Lower lobe of right lung (tissue), 2 donors: ENCODE measurements at places on chromosomes 6 and 20. TPM values are rescaled to one million over a fixed set of nuclear protein-coding genes. Genes with fewer than 3 reads are reported as not detected.

GRCh38 chr6:34227761-34228421 lies 8.8 kb upstream of the HMGA1 start:
- no peak for DNase-seq

DNA sequence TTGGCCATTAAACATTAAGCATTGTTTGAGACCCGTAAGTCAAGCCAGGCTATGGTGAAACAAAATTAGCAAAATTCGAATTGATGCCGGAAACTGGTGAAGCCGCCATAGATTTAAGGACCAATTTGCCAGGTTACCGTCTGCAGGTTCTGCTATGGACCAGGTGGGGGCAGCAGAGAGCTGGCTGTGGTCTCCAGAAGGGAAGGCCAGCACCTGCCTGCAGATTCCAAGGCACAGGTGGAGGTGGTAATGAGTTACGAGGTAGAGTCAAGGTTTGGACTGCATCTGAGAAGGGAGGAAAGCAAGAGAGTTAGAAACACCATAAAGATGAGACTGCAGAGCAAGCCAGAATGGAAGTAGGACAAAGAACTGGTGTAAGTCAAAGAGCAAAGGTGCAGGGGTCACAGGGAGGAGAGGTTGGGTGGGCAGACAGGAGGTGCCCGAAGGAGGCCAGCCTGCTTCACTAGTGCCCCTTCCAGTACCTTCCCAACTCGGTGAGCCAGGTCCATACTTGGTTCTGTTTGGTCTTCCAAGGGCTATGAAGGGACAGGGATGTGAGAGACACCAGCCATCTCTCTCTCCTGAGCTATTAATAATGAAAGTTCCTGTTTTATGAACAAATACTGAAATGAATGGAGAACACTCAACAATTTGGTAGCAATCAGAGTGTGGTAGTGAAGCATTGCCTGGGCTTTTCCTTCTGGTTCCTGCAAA lies 131.6 kb upstream of the ESR1 start:
- DNase-seq, result peak; percentile 62

GRCh38 chr6:106097411-106098231 lies 11.5 kb downstream of the PRDM1 start:
- no peak for DNase-seq

GRCh38 chr6:150312395-150312794 lies 56.4 kb upstream of the IYD start:
- DNase-seq, result no peak

DNA sequence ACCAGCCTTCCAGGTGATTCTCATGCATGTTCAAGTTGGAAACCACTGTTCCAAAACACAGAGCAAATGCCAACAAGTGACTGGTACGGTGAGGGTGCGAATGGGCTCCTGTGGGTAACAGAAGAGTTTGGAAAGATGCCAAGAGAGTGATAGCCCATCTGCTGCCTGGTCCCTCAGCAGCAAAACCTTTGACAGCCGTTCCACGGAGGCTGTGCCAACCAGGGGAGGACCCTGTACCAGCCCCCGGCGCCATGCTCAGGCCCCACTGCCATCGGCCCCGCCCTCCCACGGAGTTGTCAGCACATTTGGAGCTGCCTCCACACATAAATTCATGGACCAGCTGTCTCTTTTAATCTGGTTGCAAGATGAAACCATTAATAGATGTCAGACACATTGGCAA lies 4.4 kb upstream of the PTPRT start:
- no peak for DNase-seq

- DNase-seq, result no peak
These were observed 26.9 kb downstream of the ARMC2 start for GRCh38 chr6:108875161-108875555.

GRCh38 chr6:27188061-27188884 lies 59.2 kb upstream of the PRSS16 start:
- DNase-seq, result peak; percentile 59

- no peak for DNase-seq
These were observed 150.5 kb downstream of the SLC16A10 start for GRCh38 chr6:111237852-111238251.

GRCh38 chr20:11056414-11056813 lies 382.6 kb upstream of the JAG1 start:
- no peak for DNase-seq

DNA sequence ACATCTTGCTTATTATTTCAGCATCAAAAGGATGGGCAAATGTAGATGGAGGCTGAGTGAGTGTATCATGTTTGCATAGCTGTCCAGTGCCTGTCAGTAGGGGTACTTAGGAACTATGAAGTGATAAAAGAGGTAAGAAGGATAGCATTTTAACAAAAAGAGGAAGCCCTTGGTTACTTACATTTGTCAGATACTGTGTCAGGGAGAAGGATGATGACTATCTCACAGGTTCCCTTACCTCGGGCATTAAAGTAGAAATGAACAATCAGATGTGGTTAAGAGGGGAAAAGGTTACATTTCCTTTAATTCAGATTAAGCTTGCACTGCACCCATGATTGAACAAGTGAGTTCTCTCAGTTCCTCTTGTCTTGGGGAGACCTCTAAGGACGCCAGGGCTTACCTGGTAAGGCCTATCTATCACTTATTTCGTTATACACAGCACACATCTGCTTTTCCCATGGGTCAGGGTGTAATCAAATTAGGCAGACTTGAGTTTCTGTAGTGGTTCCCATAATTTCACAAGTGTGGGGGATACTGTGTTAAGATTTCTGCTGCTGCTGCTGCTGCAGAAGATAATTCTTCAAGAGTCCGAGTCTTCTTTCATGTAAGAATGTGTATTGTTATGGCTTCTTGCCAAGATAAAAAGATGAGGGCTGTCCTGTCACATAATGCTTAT lies 4.5 kb downstream of the FOXO3 start:
- no peak for DNase-seq

DNA sequence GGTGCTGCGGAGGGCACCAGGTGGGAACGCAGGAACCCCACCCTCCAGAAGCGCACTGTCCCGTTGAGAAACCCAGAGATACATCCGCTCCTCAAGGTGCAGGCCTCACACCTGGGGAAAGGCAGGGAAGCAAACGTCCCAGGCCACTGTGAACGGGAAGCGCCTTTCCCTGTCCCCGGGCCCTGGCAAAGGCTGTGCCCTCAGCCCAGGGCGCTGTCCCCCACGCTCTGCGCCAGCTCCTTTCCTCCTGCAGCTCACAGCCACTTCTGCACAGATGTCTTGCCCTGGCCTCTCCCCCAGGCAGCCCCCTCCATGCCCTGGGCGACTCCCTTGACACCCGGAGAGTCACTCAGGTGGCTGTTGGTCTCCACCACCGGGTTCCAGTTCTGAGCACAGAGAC lies 203.8 kb downstream of the TAF4 start:
- DNase-seq, result no peak

GRCh38 chr20:16666272-16666671 lies 63.6 kb upstream of the SNRPB2 start:
- DNase-seq, result no peak

- no peak for DNase-seq
These were observed 150.7 kb upstream of the LAMP5 start for GRCh38 chr20:9363673-9364072.

GRCh38 chr6:64896939-64897338 lies 810.1 kb downstream of the EYS start:
- no peak for DNase-seq

DNA sequence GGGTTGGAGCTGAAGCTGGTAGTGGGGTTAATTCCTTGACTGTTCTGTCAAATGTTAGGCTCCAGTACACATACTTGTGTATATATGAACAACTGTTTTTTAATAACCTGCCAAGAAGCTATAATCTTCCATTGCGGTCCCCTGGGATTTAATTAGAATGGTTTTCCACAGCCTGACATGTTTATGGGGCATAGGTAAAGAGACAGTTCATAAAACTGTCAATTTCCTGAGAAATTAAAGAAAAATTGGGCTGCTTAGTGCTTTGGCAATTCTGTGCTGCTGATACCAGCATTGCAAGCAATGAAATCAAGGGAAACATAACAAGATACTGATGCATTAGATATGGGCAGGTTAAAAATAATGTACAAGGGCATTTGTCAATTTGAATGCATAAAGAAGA lies 314.1 kb upstream of the SLC35B3 start:
- no peak for DNase-seq

DNA sequence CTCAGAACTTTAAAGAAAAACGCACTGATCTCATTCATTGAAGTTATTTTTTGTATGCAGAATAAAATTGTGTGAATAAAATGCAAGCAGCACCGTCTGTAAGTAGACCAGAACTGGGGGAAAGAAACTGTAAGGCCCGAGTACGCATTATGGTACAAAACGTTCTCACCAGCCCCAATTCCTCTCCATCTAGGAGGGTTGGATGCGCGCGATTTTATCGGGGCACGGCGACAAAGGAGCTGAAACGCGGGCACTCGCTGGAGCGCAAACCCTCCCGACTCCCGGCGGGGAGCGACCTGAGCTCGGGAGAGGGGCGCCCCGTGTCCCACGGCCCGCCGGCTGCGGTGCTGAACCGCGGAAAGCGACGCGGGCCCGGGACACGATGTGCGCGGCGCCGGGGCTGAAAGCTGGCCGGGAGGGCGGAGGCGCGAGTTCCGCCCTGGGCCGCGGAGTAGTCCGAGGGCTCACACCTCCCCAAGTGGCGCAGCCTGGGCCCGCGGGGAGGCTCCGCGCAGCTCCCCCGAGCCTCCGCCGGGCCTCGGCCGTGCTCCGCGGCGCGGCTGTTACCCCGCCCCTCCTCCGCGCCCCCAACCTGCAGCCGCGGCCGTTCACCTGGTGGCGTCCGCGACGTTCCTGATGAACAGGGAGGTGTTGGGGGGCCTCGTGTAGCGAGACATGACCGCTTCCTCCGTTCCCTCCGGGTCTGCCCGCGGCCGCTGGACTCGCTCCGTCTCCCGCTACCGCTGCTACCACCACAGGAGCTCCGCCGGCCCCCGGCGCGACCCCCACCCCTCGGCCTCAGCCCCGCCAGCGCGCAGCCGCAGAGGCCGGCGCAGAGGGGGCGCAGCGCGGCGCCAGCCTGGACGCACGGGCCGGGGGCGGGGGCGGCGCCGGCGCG lies at the start of gene SRSF12:
SRSF12 (minus strand) TSS at position 861 of the 898 bp plus-strand sequence; CDS start at position 677, 184 bp downstream.
- peak; percentile 71 for DNase-seq

DNA sequence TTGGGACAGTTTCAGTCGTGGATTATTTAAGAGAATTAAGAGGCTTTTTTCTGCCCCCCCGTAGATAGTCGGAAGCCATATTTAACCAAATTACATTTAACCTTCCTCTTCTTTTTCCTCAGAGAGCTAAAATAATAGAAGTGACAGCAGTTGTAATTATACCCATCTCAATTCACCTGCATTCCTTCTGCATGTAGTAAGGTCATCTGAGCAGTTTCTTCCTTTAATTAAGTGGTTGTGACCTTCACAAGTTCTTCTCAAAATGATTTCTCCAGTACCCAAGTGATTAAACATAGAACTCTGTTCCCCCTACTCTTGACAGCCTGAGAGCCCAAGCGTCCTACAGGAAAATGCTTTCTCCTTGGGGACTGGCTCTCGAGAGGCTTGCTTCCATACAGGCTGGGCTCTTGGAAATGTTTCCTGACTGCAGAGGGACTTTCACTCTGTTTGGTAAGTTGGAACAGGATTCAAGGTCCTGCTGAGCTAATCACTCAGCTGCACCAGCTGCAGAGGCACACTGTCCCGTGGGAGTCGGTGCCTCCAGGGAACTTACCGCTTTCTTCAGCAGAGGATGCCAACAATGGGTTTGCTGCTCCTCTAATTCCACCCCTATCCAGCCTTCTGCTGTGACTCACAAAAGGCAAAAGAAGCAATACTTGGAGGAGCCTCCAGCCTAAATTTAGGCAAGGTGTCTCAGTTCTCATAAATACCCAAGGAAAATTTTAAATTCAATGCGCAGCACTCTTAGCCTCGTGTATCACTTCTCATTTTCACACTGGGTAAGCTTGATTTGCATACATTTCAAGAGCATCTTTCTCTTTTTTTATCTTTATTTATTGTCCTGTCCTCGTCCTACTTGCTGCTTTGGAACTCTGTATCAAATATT lies 414.9 kb downstream of the KIF16B start:
- no peak for DNase-seq

DNA sequence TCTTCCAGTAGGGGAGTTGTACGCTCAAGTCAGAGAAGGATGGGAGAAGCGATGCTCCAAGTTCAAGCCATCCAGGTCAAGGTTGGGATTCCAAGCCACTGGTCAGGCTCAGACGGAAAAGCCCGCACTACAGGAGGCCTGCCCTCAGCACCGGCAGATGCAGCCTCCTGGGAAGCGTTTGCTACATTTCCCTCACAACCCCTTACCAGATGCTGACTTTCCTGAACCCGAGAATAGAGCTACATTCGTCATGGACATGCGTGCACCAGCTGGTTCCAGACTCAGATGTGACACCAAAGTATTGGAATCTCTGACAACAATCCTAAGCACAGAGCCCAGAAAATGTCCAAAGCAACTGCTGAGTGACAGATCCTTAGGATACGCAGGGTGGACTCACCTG lies 174.8 kb downstream of the SASH1 start:
- no peak for DNase-seq

GRCh38 chr6:45924763-45925342 lies 90.8 kb downstream of the CLIC5 start:
- no peak for DNase-seq

GRCh38 chr20:36585410-36586125 lies 12.2 kb downstream of the TGIF2 start:
- no peak for DNase-seq

DNA sequence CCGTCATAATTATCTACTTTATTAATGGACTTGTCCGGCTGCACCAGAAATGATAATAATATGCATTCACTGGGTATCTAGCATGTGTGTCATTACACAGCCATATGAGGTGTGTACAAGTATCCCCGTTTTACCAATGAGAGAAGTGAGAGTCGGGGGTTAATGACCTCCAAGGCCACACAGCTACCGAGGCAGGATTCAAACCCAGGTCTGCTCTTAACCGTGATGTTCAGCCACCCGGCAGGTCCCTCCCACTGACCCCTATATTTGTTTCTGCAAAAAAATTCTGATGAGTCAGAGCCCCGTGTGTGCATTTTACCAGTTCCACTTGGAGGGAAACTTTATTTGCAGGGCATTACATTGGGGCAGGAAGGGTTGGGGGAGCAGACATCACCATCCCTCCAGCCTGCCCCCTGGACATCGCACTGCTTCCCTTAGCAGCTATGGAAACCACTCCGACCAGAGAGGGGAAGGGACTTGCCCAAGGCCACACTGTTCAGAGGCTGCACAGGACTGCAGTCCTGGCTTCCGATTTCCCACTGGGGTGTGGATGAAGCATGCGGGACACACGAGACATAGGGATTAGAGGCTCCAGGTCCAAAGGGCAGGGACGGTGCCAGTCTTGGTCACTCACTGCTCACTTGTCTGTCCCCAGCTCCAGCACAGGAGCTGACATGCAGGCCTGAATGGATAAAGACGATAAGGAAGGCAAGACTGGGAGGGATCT lies 10.1 kb upstream of the SRC start:
- DNase-seq, result no peak

Gene NT5E
- 18.0 TPM for total RNA-seq

Gene COL21A1
- total RNA-seq, result 9.4 TPM

Gene CLVS2
- 0.03 TPM for total RNA-seq

Gene VWA7
- 4.2 TPM for total RNA-seq

Gene SPATS1
- 1.8 TPM for total RNA-seq

Gene CEP43
- total RNA-seq, result 13.3 TPM

Gene POU3F2
- not detected for total RNA-seq

Gene OR2H2
- total RNA-seq, result not detected

Gene C6orf118
- total RNA-seq, result 6.5 TPM

Gene CYB5R4
- 35.4 TPM for total RNA-seq

Gene OR2B3
- not detected for total RNA-seq

Gene CCM2L
- total RNA-seq, result 18.8 TPM

Gene C6orf58
- not detected for total RNA-seq

Gene PRL
- not detected for total RNA-seq
